ENCODE measurements at places on chromosomes 7 and 10. TPM values are rescaled to one million over a fixed set of nuclear protein-coding genes. Genes with fewer than 3 reads are reported as not detected.

The KCNIP2 gene
- 4.3 TPM for total RNA-seq

The PSMC2 gene
- 171 TPM for total RNA-seq

The SYT15B gene
- total RNA-seq: 0.05 TPM

The CALML3 gene
- total RNA-seq: not detected

The FAM24A gene
- total RNA-seq: not detected

The NANOS1 gene
- total RNA-seq: 18.0 TPM

The PNLIPRP3 gene
- not detected for total RNA-seq

The LIPK gene
- total RNA-seq: not detected

The CCDC146 gene
- 1.2 TPM for total RNA-seq
